Stimulated activated CD8-positive, alpha-beta memory T cell treated with anti-CD3 and anti-CD28 coated beads, Interleukin-4, amount 100 ng/mL, for 1 hour (primary cell): ENCODE measurements at places on chromosomes 3 and 15.

DNA sequence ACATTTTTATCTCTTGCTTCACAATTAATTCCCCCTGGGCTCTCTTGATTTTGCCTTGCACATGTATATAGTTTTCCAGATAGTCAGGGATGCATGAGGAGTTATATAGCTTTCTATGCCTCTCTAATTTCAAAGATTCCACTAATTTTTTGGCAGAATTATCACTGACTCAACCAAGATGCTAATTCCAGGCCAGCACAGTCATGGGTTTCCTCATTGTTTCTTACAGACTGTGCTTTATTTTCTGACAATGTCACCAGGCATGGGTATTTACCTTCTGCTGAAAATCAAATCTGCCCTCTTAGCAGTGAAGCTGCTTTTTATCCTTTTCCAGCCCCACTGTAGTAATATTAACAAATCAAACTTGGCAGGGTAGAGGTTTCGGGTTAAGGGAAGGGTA lies 1520.6 kb upstream of the CADM2 start:
- DNase-seq: no peak

DNA sequence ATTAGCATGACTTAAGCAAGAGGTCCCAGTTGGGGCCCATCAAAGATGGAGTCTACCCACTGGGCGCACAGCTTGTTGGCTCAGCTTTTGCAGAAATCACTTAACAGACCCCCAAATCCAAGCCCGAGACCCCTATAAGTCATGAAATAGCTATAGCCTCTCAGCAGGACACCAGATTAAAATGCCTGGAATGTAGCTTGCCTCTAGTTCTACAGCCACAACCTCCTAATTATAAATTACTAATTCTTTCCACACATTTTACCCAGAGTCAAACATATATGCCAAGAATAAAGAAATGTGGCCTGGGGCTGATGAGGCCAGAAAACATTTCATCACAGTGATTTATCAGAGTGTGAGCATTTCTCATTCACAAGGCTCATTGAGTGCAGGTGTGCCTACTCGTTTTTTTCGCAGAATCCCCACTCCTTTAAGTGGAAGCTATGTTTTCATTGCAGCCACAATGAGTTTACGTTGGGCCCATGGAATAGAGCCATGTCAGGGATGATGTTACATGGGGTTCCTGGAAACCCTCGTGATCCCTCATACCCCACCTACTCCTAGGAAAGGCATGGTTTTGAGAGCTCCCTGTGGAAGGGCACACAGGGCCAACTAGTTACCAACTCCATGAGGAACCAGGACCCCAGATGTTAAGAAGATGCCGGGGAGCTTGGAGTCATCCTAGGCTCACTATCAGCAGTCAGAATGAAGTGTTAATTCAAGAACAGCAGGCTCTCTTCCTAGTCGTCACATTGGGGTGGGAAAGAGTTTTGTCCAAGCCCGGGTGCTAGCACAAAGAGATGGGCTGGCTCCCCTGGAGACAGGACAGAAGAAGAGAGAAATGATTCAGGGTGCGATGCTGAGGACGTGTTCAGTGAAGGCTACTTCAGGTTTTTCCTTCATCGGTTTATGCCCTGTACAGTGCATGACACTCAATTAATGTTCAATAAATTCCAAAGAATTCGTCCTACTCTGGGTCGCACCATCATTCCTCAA lies 90.2 kb upstream of the ABHD17C start:
- no peak for DNase-seq

- DNase-seq: no peak
Observed at GRCh38 chr3:172913911-172914655, 163.6 kb downstream of the ECT2 start.

- DNase-seq: no peak
Observed at GRCh38 chr3:114450008-114450596, 156.3 kb downstream of the TIGIT start.
